ENCODE measurements at places on chromosomes 12 and 14.

- DNase-seq: no peak
Measured at GRCh38 chr12:42145552-42146215, 1.0 kb upstream of the GXYLT1 start.

- DNase-seq: no peak
Measured at GRCh38 chr12:52316701-52317100, 4.5 kb downstream of the KRT83 start.

DNA sequence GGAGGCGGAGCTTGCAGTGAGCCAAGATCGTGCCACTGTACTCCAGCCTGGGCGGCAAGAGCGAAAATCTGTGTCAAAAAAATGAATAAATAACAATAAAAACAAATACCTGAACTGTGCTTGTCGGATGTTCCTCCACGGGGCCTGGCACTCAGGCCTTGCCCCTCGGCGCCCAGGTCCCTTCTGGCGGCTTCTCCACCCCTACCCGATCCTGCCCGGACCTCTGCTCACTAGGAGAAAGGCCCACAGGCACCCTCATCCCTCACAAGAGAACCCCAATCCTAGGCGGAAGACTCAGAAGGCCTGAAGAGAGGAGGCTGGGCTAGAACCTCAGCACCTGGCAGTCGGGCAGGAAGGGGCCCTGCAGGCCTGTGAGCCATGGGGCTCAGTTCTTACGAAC lies 21.0 kb upstream of the BTBD6 start:
- DNase-seq: no peak

GRCh38 chr12:3047961-3048360 lies 29.2 kb upstream of the TSPAN9 start:
- no peak for DNase-seq

DNA sequence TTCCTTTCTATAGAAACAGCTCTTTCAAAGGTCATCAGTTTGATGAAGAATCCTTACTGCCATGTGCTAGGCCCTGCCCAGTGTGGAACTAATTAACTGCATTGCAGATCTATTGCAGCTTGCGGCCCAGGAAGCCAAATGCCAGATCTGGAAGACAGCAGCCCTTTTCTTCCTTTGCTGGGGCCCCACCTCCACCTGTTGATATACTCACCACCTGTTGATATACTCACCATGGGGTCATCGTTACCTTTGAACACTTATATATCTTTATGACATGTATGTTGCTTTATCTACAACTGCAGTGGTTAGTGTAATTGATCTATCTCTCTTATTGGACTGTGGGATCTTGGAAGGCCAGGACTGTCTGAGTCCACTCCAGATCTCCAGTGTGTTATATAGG lies 292.5 kb downstream of the ATP23 start:
- no peak for DNase-seq

- DNase-seq: no peak
Measured at GRCh38 chr12:10175846-10176636, 2.8 kb upstream of the TMEM52B start.

DNA sequence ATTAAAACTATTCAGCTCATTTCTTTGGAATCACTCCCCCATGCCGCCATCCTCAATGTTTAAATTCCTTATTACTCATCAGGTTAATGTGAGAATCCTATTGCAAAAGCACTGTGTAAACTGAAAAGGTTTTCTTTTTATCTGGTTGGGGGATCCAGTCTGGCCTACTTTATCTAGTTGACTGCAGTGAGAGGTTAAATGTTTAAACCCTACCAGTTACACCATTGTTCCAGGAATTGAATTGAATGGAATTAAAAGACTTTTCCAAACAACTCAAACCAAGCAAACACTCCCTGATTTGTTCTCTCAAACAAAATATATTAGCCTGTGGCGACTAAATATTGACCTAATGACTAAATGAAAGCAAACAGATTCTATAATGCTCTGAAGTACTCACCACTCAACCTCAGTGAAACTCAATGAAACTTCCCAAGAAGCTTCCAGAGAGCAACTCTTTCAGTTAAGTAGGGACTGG lies 100.5 kb downstream of the VEZT start:
- no peak for DNase-seq

- no peak for DNase-seq
Measured at GRCh38 chr12:51753980-51754675, 94.4 kb downstream of the FIGNL2 start.

GRCh38 chr12:24519759-24520158 lies 429.1 kb downstream of the BCAT1 start:
- DNase-seq: no peak

GRCh38 chr12:72546106-72546505 lies 273.9 kb downstream of the TRHDE start:
- no peak for DNase-seq

- no peak for DNase-seq
Measured at GRCh38 chr12:115343601-115344000, 659.6 kb upstream of the TBX3 start.

GRCh38 chr12:83954956-83955601 lies 957.5 kb downstream of the SLC6A15 start:
- DNase-seq: no peak

DNA sequence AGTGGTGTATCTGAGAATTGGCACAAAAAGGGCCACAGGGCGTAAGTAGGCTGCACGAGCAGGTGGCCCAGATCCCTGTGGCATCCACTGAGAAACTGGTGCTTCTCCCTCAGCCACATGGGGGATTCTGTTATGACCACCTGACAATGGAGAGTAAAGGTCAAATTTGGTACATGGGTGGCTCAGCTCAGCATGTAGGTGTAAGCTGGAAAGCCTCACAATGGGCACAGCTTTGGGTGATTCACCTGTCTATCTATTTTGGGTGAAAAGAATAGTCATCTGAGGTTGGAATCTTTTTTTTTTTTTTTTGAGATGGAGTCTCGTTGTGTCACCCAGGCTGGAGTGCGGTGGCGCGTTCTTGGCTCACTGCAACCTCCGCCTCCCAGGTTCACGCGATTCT lies 163.4 kb upstream of the TMEM260 start:
- no peak for DNase-seq

DNA sequence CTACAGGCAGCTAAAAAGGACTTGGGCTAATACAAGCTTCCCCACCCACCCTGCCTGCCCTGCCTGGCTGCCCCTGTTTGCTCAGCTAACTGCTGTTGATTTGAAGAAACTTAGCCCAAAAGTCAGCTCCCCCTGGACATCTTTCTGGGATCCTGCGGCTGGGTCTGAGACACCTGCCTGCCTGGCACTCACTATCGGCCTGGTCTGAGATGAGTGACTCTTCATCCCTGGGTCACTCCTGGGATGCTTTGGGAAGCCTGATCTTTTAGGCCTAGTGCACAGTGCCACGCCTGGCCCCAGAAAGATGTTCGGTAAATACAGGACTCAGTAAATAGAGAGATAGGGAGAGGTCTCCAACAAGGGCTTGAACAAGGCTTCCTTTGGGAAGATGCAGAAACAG lies 211.3 kb upstream of the DIO3 start:
- DNase-seq: no peak

DNA sequence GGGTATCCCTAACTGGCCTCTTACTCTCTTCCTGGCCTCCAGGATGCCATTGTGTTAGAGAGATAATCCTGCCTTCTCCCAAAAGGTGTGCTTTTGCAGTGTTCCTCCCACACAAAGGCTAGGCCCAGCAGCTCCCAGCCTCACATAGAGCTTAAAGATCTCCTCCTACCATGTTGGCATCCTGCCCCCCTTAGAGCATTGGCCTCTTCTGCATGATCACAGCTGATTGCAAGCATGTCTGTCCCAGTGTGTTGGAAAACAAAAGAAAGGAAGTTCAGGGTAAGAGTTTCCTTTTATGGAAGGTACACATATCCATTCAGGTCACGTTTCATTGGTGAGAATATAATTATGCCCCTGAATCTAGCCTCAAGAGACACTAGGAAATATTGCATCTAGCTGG lies 405.4 kb downstream of the TMTC2 start:
- no peak for DNase-seq

DNA sequence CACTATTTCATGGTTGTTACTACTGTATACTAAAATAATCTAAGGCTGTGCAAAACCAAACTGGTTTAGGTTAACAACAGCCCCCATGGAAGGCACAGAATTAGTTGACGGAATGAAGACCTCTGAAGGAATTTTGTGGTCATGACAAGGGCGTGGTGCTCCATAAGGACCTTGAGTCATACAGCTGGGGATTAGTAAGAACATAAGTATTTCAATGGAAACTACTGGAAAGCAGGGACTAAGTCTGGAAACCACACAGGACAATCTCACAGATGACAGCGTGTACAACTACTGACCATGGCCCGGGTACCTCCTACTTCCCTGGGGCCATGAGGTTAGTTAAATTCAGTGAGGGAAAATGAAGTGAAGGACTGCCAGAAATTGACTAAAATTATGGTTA lies 98.5 kb upstream of the PLEKHA5 start:
- DNase-seq: no peak

DNA sequence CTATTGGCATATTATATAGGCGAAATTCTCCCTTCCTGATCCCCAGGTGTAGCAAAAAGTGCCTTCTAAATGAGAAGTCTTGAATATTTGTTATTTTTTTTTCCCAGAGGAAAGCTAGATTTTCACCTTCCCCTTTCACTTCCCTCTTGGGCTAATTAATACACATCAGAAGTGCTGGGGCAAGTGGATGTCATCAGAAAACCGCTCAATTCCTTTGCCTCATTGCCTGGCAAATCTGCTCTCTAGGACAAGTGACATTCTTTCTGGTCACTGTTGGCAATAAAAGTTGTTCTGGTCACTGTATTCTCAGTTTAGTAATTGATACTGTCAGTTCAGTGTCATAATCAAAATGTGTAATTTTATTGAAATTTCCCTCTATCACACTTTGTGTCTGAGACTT lies 174.5 kb downstream of the ETNK1 start:
- DNase-seq: no peak

GRCh38 chr12:39935275-39935674 lies 170.6 kb downstream of the SLC2A13 start:
- DNase-seq: no peak

DNA sequence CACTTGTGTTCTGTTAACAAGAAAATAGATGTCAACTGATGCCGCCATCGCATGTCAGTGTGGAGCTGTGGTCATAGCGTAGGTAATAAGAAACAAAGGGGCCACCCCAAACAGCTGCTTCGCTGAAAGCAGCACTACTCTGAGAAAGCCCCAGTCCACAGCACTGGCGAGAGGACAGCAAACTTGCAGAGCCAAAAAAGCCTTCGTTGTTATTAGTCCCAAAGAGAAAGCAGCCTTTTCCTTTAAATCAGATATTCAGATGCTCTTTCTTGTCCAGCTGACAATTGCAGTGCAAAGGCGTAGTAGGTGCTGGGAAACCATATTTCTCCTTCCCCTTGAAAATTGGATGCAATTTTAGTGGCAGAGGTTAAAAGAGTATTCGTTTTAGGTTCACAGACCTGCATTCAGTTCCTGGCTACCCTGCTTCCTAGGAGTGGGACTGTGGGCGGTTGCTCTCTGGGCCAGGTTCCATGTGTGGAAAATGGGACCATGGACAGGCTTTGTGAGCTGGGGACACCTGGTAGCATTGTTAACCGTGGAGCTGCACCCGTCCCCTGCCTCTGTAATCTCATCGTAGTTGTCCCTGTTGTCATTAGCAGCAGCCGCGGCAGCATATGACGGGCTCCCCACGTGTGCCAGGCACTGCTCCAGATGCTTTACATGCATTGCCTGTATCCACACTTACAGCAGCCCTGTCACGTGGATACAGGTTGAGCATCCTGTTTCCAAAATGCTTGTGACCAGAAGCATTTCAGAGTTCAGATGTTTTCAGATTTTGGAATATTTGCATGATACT lies 54.2 kb downstream of the ELK3 start:
- no peak for DNase-seq

- peak; percentile 12 for DNase-seq
Measured at GRCh38 chr12:110688446-110689280, at the start of gene HVCN1. Gene HVCN1, minus strand, starts transcription at chr12:110689115. Its CDS starts 5,870 bp downstream, at chr12:110683245.

DNA sequence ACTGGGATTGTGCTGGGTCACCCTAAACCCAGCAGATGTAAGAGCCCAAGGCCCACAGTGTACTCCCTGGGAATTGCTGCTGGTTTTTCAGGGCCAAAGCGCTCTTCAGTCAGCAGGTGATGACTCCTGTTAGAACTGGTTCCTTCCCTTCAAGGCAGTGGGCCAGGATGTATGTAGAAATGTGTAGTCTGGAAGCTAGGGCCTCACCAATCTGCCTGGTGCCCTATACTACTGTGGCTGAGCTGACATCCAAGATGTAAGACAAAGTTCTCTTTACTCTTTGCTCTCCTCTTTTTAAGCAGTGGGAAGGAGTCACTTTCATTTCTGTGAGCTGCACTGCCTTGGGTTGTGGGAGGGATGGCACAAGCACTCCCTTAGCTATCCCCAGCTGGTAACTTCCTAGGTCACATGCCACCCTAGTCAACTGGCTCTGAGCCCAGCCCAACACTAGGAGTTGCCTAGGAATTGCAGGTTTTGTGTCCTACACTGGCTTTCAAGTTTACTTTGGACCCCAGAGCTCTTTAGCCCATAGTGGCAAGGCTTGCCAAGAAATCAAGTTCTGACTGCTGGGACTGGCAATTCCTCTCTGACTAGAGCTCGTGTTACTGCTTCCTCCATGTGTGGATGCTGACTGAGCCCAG lies 249.2 kb downstream of the C12orf50 start:
- DNase-seq: no peak

DNA sequence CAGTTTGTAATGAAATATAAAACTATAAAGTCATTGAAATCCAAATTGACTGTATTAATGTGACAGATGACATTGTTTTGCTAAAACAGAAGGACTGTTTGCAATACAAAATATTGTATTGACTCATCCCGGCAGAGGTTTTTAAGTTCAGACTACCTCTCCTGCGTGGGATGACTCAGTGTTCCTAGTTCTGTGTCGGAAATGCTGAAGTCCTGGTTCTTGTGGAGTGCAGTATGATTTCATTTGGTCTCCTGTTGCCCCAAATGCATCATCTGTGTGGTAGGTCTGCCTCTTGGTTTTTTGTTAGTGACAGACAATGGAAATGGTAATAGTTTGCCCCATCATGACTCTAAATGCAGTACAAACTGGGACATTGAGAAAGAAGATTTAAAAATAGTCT lies 27.8 kb downstream of the PELI2 start:
- DNase-seq: no peak

- DNase-seq: no peak
Measured at GRCh38 chr12:9851927-9852326, 17.2 kb downstream of the CLEC2B start.

GRCh38 chr12:5856692-5857091 lies 88.4 kb downstream of the ANO2 start:
- DNase-seq: no peak

- DNase-seq: no peak
Measured at GRCh38 chr12:104758771-104759170, 199.3 kb downstream of the SLC41A2 start.

- DNase-seq: no peak
Measured at GRCh38 chr14:94706133-94706532, 63.8 kb downstream of the GSC start.

GRCh38 chr12:14874882-14875281 lies 10.8 kb downstream of the MGP start:
- DNase-seq: no peak

- no peak for DNase-seq
Measured at GRCh38 chr12:79300199-79300568, 390.6 kb downstream of the PAWR start.

DNA sequence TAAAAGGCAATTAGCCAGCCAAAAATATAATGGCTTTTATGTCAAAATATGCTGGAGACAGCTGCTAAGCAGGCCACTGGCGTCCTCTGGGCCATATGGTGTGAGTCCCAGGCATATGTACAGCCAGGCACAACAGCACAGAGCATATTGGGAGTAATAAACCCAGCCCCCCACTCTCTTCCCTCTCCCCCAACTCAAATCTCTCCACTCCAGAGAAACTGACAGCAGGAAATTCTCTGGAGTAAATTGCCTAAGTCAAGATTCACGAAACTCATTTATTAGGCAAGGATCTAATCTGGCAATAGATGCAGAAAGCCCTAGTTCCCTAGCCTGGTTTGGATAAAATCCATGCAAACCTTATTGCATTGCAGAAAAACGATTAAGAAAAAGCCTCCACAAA lies 147.9 kb upstream of the SEL1L start:
- DNase-seq: no peak
